ENCODE measurements at places on chromosomes 7 and 10. TPM values are rescaled to one million over a fixed set of nuclear protein-coding genes. Genes with fewer than 3 reads are reported as not detected.

The CYP26A1 gene
- total RNA-seq = not detected

The DUSP5 gene
- total RNA-seq = 21.5 TPM

The ADCK2 gene
- 29.4 TPM for total RNA-seq

The PLXNA4 gene
- total RNA-seq = 0.78 TPM

The TBXAS1 gene
- 9.7 TPM for total RNA-seq

All from mucosa of descending colon (tissue), 3 donors.